ENCODE measurements at places on chromosomes 6 and 20. TPM values are rescaled to one million over a fixed set of nuclear protein-coding genes. Genes with fewer than 3 reads are reported as not detected.

Gene LY6G6D
- not detected for total RNA-seq

Gene UNC5CL
- 0.53 TPM for total RNA-seq

Gene HLA-G
- not detected for total RNA-seq

Gene SLC17A3
- total RNA-seq, result not detected

Gene ATP6V1G2
- total RNA-seq, result 0.26 TPM

Gene OOEP
- total RNA-seq, result not detected

Gene SERINC3
- 77.9 TPM for total RNA-seq

Gene GFOD1
- 3.4 TPM for total RNA-seq

Gene PNPLA1
- total RNA-seq, result not detected

Gene FRMD1
- total RNA-seq, result not detected

Gene SLC22A2
- not detected for total RNA-seq

Gene THBS2
- total RNA-seq, result 2.2 TPM

Gene LINC00237
- not detected for total RNA-seq

Gene LY6G6C
- not detected for total RNA-seq

Gene AGPAT4
- total RNA-seq, result 2.1 TPM

Gene LHFPL5
- not detected for total RNA-seq

Gene SLC22A1
- total RNA-seq, result 0.05 TPM

Gene DACT2
- not detected for total RNA-seq

Gene TCF21
- total RNA-seq, result not detected

Gene TREML2
- 0.16 TPM for total RNA-seq

Gene SLC16A10
- total RNA-seq, result 2.8 TPM

Gene SYS1
- total RNA-seq, result 30.6 TPM

Gene SIRPD
- total RNA-seq, result not detected

Gene CAGE1
- total RNA-seq, result 0.03 TPM

Gene TSPO2
- not detected for total RNA-seq

Gene LTB
- not detected for total RNA-seq

Gene MYB
- total RNA-seq, result 0.60 TPM

Gene SLC22A16
- total RNA-seq, result 0.13 TPM

Gene SPTLC3
- total RNA-seq, result 3.0 TPM

Gene KCNK5
- total RNA-seq, result 7.8 TPM
